ENCODE measurements at places on chromosomes 4 and X.

DNA sequence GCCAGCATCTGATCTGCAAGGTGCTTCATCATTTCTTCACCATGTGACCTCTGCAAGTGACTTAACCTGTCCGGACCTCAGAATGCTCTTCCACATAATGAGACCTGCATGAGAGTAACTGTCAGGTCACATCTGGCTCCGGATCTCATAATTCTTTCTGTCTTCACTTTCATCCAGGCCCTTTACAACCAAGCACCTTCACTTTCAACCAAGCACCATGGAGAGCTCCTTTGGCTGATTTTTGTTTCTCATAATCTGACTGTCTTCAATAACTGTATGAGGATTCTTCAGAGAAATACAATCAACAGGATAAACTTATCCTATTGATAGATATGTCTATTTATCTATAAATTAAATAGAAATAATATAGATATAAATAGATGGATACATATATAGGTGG lies 148.1 kb downstream of the VCX3A start:
- DNase-seq: no peak

DNA sequence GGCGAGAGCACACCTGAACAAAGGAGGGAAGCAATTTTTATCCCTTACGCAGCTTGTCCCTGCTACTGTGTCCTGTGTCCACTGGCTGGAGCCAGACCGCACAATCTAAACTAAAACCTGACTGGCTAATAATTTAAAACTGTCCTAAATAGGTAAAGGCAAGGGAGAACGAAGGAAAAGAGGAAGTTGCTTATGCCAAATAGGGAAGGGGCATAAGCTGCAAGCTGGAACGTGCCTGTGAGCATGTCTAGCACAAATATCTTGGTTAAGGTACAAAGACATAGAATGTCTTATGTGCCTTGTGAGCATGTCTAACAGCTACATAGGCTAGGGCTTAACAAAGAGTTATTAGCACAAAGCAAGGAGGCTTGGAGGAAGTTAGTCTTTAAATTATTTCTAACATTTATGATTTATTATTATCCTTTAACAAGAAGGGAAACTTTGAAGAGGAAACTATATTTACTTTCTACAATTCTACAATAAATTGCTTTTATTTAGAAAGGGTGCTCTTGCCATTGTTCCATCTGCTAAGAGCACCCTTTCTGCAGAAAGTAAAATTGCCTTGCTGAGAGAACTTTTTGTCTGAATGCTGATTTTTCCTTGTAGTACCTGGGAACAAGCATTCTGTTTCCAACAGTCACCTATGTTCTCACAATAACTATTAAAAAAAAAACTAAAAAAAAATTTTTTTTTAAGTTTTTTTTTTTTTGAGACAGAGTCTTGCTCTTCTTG lies 80.6 kb upstream of the CBR4 start:
- no peak for DNase-seq

DNA sequence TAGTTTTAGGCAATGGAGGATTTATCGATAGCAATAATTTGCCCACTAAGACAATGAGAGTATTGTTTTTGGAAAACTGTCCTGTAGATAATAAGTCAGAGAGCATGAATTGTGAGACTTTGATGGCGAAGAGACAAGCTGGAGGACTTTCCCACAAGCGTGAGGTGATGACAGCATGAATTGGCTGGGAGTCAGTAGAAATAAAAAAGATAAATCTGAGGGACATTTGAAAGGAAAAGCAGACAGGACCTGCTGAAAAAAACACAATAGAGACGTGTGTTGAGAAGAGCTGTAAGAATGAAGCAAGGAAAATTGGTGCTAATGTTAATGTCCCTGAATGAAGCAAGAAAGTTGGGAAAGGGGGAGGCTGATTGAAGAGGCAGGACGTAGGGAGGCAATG lies 233.5 kb downstream of the DCTD start:
- no peak for DNase-seq

DNA sequence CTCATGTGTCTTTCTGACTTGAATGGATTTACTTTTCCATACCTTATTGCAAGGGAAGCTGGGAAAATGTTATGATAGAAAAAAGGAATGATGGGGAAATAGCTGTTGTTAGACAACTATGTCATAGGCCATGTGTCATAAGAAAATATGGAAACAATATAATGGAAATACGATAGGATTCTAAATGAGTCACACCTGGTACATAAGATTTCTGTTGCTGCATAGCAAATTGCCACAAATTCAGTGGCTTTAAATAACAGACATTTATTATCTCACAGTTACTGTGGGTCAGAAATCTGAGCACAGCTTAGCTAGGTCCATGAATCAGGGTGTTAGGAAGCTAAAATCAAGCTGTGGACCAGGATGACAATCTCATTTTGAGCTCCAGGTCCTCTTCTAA lies 44.6 kb upstream of the ANKRD50 start:
- DNase-seq: no peak

DNA sequence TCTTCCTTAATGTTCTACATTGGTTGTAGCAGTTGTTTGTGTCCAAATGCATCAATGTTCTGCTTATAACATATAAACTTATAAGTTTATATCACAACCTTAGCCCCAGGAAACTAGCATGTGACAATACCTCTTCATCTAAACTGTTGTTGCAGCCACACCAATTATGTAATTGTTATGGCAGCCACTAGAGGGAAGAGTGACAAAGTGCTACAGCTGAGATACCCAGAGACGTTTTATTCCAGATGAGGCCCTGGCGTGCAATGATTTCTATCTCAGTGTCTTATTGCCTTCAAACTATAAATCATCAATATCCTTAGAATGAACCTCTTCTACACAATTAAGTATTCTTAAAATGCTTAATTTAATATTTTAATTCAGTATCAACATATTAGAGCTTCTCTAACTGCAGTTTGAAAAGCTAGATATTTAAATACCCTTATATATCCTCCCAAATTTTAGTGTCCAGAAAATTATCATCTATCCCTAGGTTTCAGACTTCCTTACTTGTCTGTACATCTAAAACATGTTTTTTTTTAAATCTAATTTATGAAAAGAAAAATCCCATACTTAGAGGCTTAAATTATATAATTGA lies 171.6 kb downstream of the PCDH10 start:
- DNase-seq: no peak

DNA sequence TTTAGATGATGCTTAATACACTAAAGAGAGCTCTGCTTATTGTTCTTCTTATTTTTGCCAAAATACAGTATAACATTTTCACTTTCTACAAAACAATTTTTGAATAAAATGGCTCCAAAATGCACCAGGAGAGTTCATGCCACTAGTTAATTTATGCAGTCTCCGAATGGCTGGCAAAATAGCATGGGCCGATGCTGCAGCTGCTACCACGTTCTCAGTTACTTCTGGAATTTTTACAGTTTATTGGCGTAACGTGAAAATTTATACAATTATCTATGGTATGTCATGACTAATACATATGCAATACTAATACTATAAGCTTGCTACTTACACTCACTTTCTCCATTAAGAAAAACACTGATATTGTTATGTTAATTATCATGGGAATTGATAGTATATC lies 16.5 kb downstream of the KLHL13 start:
- no peak for DNase-seq

DNA sequence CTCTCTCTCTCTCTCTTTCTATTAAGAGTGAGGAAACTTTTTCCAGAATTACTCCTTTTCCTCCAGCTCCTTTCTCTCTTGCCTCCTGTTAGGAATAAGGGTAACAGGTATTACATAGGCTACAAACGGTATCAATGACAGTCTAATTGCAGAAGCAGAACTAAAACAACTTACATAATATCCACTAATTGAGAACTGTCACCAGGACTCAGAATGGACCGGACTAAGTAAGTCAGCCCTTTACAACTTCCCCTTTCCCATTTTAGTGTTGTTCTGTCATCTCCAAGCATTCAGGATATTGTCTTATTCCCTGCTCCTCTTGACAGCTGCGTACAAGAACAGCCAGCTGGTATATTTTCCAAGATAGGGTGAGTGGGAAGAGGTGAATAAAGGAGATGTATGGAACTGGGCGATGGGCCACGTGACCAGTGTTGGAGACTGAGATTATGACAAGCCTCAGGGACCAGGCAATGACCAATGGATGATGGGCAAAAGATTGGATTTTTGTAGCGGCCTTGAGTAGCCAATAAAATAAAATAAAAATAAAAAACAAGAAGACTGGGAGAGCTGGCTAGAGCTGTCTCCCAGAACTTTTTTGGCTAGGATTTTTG lies 2.3 kb upstream of the FNIP2 start:
- no peak for DNase-seq
